ENCODE measurements at places on chromosomes 12 and 14.

DNA sequence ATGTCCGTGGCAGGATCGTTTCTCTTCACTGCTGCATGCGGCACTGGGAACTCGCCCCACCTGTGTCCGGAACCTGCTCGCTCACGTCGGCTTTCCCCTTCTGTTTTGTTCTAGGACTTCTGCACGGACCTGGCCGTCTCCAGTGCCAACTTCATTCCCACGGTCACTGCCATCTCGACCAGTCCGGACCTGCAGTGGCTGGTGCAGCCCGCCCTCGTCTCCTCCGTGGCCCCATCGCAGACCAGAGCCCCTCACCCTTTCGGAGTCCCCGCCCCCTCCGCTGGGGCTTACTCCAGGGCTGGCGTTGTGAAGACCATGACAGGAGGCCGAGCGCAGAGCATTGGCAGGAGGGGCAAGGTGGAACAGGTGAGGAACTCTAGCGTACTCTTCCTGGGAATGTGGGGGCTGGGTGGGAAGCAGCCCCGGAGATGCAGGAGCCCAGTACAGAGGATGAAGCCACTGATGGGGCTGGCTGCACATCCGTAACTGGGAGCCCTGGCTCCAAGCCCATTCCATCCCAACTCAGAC is 1.2 kb downstream of the FOS start:
- DNase-seq = no peak

- no peak for DNase-seq
Observed at GRCh38 chr14:77338302-77338701, 17.5 kb downstream of the GSTZ1 start.

DNA sequence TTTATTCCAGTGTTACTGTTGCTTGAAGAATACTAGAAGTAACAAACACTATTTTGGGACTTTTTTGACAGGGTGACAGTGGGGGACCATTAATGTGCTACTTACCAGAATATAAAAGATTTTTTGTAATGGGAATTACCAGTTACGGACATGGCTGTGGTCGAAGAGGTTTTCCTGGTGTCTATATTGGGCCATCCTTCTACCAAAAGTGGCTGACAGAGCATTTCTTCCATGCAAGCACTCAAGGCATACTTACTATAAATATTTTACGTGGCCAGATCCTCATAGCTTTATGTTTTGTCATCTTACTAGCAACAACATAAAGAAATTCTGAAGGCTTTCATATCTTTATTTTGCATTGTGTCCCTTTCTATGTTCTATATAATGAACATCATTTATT is 44.5 kb downstream of the TMPRSS12 start:
- DNase-seq = no peak

DNA sequence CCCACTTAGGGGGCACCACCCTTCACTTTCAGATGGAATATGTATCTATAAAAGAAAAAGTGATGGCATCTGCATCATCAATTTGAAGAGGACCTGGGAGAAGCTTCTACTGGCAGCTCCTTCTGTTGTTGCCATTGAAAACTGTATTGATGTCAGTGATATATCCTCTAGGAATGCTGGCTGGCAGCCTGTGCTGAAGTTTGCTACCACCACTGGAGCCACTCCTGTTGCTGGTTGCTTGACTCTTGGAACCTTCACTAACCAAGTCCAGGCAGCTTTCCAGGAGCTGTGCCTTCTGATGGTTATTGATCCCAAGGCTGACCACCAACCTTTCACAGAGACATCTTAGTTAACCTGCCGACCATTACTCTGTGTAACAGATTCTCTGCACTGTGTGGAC is 44.7 kb downstream of the RIMKLB start:
- DNase-seq = no peak

- no peak for DNase-seq
Observed at GRCh38 chr12:93126069-93126474, 197.0 kb upstream of the EEA1 start.

- DNase-seq = no peak
Observed at GRCh38 chr12:6708960-6709394, 8.4 kb upstream of the PIANP start.

DNA sequence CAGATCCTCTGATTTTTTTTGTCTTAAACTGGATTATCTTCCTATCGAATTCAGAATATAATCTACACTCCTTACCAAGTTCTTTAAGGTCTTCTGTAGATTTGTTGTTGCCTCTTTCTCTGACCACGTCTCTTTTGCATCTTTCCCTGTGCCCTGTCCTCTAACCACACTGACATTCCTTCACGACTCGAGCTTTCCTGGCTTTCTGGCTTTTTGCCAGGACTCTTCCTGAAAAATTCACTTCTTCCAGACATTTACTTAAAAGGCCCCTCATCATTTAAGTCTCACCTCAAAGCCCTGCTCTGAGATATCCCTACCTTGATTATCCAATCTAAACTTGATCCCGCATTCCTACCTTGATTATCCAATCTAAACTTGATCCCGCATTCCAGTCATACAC is 422.3 kb upstream of the DCN start:
- no peak for DNase-seq

DNA sequence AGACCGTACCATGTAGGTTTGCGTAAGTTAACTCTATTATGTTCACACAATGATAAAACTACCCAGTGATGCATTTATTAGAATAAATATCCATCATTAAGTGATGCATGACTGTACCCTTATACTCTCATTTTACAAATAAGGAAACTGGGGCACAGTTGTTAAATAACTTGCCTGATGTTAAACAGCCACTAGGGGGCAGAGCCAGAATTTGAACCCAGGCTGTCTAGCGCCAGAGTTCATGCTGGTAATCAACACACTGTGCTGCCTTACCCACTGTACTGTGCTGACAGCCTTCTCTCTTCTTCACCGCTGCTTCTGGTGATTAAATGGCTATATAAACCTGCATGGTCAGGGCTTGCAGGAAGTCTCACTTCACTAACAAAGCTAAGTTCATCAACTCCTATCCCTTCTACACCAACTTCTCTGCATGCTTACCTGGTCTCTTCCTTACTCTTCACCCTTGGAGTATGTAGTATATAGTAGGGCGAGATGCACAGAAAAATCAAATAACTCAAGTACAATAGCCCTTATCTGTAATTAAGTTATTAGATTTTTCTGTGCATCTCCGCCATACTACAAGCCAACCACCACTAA is 43.6 kb upstream of the APPL2 start:
- DNase-seq = no peak

DNA sequence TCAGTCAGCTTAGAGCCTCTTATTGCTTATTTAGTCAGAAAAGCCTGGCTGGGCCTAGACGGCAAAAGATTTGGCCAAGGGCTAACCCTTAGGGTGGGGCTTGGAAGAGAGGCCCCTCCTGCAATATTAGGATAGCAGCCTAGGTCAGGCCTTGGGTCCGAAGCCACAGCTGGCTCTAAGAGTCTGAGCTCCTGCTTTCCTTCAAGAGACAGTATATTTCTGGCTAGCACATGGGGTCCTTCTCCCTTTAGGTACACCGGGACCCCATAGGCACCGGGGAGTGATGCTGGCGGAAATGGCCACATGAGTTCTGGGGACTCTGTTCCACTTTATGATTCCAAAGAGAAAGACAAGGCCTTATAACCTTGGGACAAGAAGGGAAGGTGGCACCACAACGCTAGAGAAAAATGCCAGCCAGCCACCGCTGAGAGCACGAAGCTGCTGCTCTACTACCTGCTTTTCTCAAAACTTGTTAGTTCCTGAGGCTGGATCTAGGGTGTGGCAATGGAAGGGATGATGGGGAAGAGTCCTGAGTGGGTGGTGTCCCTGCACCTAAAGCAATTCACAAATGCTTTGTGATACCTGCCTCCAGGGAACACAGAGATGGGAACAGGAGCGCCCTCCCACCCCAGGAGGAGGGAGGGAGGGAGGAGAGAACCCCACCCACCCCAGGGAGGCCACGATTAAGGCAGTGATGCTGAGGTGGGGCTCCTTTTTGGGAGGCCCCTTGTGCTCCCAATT is 3.1 kb upstream of the AVIL start:
- no peak for DNase-seq

GRCh38 chr14:69287098-69288010 is 27.4 kb downstream of the GALNT16 start:
- DNase-seq = no peak

GRCh38 chr12:107320929-107321631 is 227.7 kb upstream of the CRY1 start:
- peak; percentile 57 for DNase-seq

- no peak for DNase-seq
Observed at GRCh38 chr12:109932878-109933503, 32.9 kb downstream of the TCHP start.

DNA sequence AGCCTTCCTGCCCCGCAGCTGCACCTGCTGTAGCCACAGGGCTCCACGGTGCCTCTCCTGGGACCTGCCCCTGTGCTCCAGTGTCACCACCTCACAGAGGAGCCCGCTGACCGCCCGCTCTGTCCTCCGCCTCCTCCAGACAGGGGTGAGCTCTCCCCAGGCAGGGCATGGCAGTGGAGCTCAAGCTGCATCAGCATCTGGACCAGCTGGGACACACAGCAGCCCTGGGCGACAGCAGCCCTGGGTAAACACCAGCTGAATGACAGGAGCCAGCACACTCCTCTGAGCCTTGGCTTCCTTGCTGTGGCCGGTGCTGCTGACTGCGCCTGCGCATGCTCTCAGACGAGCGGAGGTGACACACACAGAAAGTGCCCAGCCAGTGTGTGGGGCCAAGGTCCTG is 22.0 kb downstream of the CHGA start:
- no peak for DNase-seq

DNA sequence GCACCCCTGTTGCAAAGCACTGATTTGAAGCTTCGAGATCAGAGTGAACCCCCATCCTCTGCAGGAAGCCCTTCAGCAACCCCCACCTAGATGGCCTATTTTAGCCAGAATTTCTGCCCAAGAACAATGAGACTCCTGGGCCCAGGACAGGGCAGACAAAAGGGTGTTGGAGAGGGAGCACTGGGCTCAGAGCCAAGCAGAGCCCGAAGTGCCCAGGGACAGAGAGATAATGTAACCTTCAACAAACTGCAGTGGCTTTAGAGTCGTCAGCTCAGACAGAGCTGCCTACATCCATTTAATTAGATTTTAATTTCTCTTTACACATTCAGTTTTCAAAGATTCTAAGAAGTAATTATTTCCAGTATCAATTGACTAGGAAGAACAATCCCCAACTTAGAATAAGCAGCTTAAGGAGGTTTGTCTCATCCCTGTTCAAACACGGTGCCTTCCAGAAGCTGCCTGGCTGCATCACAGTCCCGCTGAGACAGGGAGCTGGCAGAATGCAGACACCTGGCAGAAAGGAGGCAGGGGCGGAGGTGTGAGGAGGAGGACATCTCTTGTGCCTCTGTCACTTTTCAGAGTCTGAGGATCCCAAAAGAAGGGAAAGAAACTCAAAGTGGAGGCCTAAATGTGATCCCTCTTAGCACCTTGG is 504.9 kb upstream of the CCDC196 start:
- DNase-seq = no peak

DNA sequence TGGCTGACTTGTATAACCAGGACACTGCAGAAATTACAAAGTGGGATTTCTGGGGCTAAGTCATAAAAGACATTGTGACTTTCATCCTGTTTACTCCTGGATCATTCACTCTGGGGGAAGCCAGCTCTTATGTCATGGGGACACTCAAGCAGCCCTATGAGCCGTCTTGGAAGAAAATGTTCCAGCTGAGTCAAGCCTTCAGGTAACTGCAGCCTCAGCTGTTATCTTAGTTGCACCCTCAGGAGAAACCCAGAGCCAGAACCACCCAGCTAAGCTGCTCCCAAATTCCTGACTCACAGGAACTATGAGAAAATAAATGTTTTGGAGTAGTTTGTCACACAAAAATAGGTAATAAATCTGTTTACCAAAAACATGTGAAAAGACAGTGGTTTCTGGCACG is 43.1 kb upstream of the GXYLT1 start:
- no peak for DNase-seq

DNA sequence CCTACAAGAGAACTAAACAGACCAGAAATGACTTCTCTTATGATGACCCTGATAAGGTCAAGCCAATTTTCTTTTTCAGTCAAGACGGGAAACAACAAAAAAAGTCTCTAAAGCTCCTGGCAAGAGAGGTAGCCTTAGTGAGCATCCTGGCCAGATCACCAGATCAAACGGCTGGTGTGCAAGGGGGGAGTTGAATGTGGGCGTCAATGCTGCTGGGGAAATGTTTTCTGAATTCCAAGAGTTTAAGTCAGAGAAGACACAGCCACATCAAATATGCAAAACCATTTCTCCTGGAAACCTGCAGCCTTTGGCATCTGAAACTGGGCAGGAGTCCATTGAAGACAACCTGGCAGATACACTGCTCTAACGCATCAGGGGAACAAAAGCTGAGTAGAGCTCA is 16.0 kb upstream of the SELPLG start:
- no peak for DNase-seq

DNA sequence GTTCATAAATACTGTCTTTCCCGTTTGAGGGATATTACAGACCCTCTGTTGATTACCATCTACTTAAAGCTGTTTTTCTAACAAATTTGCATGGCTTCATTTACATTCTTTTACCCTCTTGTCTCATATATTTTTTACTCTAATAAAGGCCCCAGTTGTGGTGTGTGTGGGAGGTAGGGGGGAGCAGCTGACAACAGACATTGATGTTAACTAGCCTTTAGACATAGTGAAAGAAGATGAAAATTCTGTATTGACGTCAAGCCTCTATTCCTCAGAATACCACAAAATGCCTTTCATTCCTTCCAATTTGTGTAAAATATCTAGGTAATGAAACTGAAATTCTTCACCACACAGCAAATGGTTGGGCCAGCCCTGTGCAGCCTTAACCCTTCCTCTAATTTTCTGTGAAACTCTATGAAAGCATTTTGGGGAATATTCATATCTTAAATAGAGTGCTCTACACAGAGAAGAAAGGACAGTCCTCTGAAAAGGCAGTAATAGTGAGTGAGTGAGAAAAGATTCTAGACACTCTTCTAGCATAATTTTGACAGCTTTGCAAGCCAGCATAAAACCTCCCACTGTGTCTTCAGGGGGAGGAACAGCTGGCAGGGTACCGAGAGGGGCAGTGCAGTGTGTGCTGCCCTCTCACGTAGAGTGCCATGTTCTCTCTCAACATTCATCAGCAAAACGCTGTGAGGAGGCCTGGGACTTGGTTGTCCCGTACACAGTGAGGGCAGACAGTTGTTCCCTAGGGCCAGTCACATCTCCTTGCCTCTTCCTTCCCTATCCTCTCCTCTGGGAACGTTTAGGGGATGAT is 20.1 kb upstream of the CERS5 start:
- no peak for DNase-seq

DNA sequence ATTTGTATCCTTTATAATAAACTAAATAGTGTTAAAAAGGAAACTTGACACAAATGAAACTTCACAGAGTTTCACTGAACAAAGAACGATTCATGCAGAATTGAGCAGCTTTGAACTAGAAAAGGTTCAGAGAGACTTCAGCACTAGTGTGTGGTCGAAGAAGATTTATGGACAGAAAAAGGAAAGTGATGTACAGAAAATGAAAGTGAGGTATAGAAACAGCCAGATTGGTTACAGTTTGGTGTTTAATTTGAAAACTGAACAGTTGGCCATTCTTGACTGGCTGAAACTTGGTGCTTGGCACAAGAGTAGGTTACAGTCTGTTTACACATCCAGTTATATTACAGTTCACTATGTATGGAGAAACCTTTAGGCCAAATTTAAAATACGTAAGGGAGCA is 207.1 kb downstream of the GALC start:
- no peak for DNase-seq
